ENCODE measurements at places on chromosomes 2 and 18.

DNA sequence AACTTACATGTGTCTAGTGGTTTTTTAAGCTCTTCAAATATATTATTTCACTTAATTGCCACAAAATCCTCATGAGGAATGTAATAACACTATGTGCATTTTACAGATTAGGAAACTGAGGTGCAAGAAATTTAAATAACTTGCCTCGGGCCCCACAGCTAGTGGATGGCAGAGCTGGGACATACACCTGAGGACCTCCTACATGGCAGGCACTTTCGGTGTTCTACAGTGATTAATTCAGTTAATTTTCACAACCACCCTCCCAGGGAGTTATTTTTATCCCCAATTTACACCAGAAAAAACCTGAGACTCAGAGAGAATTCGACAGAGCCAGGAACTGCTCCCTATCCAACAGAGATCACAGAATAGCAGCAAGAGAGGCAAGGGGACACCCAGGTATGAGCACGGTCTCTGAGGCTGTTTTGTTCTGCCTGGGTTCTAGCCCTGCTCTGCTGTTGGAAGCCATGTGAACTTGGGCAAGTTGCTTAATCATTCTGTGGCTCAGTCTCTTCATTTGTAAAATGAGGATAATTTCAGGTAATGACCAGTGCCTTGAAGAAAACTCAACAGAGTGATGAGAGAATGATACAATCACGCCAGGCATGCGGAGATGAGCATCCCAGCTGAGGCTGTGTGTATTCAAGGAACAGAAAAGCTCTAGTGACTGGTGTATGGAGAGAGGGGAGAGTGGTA, 82.3 kb downstream of the MYCN start:
- no peak for DNase-seq

DNA sequence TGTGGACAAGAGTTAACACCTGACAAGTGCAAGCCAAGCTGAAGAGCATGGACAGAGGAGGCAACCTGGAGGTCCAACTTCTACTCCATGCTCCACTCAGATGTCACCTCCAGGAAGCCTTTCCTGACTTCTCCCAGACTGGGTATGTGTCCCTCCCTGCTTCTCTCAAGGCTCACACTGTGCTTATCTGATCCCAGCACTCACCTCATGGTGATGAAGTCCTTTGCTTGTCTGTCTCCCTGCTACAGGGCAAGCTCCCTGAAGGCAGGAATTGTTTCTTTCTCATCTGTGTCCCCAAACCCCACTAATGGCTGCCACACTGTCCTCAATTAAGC, 2.7 kb upstream of the SLC30A3 start:
- DNase-seq = no peak

GRCh38 chr2:170950221-170950761, 21.2 kb downstream of the GORASP2 start:
- no peak for DNase-seq

- peak; percentile 75 for DNase-seq
Measured at GRCh38 chr2:86704459-86704971, 15.6 kb upstream of the RMND5A start.

- DNase-seq = no peak
Measured at GRCh38 chr2:172372436-172372835, 55.0 kb upstream of the ITGA6 start.

DNA sequence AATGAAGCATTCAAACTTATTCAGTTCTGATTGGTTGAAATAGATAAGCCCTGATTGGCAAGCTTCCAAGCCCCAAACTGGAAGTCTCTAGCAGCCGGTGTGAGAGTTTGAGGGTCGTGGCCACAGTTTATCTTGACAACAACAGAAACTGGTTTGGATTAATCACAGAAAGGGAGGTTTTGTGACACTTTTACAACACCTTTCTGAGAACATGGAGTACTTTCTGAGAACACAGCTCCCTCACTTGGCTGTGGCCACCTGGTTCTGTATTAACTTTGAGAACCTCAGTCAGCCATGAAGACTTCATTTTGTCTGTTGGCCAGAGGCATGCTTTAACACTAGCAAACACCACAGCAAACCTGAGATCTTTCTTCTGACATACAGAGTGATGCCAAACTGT, 280.7 kb upstream of the VWC2L start:
- no peak for DNase-seq

DNA sequence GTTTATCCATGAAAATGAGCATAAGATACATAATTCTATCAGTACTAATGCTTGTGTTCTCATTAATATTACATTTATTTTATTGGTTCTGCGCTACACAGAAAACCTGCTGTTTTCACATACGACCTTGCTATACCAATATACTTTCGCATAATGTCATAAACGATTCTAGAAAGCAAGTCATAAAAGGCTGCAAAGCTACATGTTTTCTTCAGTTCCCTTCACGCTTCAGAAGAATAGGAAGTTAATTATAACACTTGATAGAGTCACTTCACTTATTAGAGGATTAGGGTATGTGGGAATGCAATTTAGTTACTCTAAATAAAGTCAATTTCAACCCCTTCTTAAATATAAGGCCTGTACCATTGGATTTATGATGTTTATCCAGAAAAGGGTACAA, 29.0 kb downstream of the PSME4 start:
- no peak for DNase-seq

DNA sequence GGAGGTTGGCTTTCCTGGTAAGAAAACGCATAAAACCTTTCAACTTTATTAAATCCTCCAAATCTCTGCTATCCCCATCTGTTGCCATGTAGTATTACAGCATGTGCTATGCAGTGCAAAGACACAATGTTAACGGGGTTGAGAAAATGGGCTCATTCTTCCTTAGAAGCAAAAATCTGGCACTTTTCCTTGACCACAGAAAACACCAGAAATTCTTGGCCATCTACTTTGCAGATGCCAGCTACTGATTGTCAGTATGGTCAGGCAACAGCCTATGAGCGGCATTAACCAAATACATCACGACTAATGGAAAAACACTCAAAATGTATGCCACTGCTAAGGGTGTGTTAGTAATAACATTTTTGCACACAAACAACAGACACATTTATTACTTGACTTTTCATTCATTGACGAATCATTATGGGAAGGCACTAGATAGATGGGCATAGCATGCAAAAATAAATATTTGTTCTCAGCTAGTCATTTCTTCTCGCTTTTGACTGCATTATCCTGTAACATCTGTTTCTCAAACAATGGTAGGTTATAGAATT, 65.2 kb upstream of the CRIM1 start:
- DNase-seq = no peak

GRCh38 chr18:10736984-10737383, 211.2 kb downstream of the NAPG start:
- DNase-seq = no peak

- no peak for DNase-seq
Measured at GRCh38 chr2:232634206-232635150, 1.1 kb downstream of the EFHD1 start.

GRCh38 chr2:27071990-27072830, 756 bp upstream of the OST4 start:
- no peak for DNase-seq

- no peak for DNase-seq
Measured at GRCh38 chr2:47241715-47242114, 86.6 kb upstream of the STPG4 start.

- no peak for DNase-seq
Measured at GRCh38 chr2:106948540-106948939, 62.6 kb upstream of the ST6GAL2 start.

DNA sequence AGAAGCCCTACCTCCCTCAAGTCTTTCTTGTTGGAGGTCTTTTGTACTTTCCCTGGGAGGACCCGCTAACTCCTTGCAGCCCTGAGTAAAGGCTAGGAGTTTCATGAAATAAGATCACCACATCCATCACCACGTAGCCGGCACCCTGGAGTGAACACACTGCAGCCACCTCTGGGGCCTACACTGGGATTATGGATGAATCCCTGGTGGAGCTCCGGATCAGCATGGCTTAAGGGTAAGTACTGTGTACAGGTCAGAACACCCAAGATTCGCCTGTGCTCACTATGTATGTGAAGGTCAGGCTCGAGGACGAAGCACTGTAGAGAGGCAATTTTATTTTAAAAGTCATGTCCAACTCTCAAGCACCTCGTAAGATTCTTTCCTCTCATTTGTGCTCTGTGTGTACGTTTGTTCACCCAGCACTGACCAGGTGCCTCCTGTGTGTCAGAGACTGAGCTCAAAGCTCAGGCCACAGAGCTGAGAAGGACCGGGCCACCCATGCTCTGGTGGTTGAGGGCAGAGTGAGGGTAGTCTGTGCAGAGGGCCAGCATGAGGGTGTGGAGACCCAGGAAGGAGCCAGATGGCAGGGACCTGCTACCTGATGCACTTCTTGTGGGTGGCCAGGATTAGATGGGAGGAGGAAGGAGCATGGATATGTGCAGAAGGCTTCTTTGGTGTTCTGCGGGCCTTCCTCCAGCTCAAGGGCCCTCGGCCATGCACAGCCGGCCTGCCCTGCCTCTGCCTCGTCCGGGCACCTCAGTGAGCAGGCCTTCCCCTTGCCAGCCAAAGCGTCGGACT, 66.7 kb upstream of the TFCP2L1 start:
- no peak for DNase-seq

GRCh38 chr18:48230467-48231113, 178.6 kb downstream of the ZBTB7C start:
- DNase-seq = peak; percentile 32

DNA sequence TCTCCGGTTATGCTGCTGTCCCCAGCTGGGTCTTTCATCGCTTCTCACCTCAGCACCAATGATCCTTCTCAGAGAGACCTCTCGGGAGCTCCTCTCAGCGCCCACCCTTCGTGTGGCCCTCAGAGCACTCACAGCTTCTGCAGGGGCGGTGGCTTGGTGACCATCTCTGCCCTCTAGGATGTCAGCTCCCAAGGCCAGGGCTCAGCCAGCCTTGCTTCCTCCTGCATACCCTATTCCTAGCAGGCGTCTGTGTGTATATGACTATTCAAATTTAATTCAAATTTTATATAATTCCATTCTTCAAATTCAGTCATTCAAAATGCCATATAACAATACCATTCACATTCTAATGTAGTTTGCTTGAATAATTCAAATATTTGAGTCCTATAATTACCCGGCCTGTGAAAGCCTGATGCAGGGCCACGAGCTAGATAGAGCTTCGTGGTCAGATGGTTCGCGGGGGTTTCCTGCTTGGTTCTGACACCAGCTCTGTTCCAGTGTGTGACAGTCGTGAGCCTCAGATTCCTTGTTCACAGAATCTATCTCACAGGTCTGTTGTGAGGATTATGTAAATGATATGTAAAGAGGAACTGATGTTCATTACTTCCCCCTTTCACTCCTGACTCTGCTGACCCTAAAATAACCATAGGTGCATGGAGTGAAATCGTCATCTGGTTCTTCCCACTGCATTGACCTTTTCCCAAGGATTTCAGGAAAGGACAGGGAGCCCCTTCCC, 94.0 kb upstream of the CNGA3 start:
- DNase-seq = no peak

DNA sequence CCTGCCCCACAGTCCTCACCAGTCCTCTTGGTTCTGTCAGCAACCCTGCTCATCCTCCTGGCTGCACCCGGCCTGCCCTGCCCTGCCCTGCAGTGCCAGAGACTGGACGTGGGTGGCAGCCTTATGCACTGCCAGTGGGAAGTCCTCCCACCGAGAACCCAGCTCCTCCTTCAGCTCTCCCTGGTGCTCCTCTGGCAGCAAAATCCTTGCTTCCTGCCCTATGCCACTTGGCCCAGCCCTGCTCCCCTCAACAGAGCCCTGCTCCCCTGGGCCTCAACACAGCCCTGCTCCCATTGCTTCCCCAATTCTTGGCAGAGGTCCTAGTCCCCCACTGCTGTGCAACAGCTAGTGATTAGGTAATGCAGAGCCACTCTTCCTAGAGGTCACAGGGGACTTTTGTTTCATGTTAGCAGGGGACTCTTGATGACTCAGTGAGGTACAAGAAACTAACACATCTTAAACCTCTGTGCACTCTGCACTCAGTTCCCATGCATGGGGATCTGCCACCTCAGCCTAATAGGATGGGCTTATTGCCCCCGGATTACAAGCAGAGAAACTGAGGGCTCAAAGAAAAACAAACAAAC, 58.0 kb upstream of the EDAR start:
- DNase-seq = no peak

- peak; percentile 97 for DNase-seq
Measured at GRCh38 chr18:22032392-22032961, 136.9 kb upstream of the GATA6 start.

DNA sequence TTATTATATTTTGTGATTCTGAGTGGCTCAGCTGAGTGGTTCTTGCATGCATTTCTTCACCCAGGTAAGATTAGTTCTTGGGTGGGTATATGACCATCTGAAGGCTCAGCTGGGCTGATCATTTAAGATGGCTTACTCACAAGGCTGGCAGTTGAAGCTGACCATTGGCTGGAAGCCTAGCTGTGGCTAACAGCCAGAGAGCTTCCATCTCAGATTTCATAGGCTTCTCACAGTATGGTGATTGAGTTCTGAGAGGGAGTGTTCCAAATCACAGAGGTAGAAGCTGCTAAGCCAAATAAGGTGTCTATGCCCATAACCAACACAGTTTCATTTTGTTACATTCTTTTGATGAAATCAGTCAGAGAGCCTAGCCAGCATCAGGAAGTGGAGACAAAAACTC, 117.4 kb upstream of the RPRM start:
- no peak for DNase-seq

DNA sequence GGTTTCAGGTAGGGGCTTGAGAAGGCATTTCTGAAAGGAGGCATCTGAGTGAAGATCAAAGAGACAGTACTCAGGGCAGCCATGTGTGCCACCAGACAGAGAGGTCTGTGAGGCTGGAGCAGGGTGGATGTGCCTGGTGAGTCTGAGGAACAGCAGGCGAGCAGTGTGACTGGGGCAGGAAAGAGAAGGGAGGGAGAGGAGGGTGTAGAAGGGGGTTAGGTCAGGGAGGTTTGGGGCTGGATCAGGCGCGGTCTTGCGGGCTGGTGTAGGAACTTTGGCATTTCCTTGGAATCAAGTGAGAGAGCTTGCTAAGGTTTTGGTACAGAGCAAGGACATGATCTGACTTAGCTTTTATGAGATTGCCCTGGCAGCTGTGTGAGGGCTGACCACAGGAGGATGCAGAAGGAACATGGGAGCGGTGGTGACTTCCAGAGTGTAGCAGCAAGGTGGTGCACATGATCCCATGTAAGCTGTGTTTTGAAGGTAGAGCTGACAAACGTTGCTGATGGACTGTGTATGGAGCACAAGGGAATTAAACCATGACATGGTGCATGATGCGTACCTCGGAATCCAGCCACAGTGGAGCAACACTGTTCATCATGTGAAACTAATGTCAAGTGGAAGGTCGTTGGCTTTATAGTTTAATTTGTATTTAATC, 13.9 kb downstream of the RAB31 start:
- DNase-seq = no peak

DNA sequence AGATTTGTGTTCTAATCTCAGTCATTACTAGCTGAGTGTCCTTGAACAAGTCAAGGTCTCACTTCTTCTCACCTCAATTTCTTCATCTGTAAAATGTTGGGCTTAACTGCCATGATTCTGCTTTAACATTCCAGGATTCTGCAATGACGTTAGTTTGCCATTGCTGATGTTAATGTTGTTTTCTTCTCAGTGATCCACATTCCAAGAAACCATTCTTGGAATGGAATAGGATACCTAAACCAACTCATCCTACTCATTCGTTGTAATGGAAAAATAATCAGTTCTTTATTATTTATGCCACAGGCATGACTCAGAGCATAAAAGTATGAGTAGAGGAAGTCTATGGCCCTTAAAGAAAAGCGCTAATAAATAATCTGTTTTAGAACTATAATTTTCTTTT, 140.2 kb upstream of the ETAA1 start:
- no peak for DNase-seq

All from RCC 7860 (cell line).